ENCODE measurements at places on chromosomes 1 and 21.

DNA sequence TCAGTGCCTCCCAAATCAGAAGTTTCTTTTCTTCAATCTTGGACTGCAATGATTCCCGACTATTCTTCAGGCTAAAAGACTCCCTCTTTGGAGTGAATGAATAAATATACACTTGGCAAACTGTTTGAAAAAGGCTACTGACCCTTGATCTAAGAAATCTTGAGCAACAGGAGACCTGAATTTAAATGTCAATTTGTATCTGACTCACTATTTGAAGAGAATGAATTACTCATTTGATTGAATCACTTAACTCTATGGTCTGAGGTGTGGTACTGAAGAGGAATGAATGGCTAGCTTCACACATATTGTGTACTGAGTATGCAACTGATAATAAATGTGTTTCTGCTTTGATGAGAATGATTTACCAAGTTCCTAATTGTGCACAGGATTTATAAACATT lies 4.6 kb upstream of the SMG7 start:
- DNase-seq, result no peak

- DNase-seq, result no peak
These were observed 218.5 kb downstream of the PBX1 start for GRCh38 chr1:164777518-164777917.

- DNase-seq, result no peak
These were observed 21.7 kb upstream of the ZNF362 start for GRCh38 chr1:33234588-33234990.

DNA sequence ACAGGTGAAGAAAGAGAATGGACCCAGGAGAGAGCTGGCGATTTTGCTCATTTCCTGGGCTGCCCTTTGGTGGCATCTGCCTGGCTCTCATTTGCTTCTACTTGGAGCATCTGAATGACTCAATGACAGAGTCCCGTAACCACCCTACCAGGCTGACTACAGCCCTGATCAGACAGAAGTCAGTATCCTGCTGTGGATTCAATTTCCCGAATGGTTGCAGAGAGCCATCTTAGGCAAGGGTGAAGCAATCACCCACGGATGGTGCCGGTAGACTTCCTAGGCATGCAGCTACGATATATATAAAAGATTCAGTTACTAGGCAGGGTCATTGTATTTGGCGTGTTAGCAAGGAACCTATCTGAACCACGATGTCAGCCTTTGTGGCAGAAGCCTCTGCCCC lies 10.2 kb downstream of the AJAP1 start:
- no peak for DNase-seq

DNA sequence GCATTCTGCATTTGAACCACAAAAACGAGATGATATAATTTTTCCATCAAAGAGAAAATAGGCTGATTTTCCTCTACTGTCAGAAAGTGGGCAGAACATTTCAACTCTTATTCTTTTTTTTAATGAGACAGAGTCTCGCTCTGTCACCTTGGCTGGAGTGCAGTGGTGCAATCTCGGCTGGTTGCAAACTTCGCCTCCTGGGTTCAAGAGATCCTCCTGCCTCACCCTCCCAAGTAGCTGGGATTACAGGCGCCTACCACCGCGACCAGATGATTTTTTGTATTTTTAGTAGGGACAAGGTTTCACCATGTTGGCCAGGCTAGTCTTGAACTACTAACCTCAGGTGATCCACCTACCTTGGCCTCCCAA lies 11.6 kb downstream of the DSTYK start:
- no peak for DNase-seq

DNA sequence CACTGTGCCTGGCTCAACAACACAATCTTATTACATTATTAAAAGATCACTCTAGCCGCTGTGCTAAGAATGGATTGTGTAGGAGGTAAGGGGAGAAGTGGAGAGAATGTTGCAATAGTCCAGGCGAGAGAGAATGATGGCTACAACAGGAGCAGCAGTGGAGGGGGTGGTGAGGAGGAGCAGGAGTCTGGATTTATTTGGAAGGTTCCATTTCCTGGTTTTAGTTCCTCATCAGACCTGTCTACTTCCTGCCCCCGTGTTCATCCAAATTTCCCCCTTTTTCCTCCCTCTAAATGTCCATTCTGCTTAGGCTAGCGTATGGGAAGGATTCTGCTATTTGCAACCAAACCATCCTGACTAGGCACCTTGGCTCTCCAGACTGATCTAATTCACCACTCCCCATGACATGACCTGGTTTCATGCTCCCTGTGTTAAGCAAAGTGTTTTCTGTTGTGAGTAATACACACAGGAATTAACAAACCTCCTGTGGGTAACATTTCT lies 35.1 kb upstream of the EYA3 start:
- DNase-seq, result no peak

DNA sequence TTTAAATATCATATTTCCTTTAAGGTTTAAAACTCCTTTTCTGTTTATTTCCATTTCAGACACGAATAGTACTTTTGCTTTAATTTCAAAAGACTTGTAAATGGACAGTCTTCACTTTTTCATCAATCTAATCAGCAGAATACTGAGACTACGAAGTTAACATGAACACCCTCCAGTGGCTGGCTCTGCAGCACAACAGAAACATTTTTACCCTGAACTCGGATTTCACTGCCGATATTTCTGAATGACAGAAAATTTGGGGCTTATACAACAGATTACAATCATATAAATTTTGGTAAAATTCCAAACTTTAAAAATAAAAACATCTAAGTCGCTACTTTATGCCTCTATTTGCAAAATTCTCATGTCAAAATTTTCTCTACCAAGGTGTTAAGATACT lies 86.2 kb downstream of the AKT3 start:
- DNase-seq, result no peak

- no peak for DNase-seq
These were observed 120.6 kb downstream of the MAB21L3 start for GRCh38 chr1:116231752-116232151.

DNA sequence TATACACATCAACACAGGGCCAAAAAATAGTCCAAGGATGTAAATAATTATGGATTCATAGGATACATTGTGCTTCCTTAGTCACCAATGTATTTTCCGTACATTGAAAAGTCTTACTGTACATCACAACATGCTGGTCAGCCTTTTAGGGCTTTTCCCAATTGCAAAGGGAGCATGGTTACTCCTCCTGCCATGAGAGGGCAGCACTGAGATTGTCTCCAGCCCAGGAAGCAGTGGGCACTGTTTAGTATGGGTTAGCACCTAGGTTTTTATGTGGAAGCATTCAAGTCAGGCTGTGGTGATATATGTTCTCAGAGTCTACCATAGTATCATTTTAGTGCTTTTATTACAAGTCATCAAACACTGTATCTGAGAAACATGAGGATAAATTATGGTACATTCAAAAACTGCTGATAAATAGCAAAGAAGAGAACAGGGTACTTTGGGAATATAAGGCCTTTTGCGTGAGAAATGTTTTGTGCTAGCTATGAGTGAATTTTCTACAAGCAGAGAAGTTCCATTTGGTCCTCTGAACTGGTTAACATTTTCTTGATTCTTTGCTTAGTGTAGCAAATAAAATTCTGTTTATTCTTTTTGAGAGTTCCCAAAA lies 34.0 kb downstream of the ST6GALNAC5 start:
- DNase-seq, result no peak

All from stimulated activated CD4-positive, alpha-beta T cell treated with anti-CD3 and anti-CD28 coated beads, Interleukin-1b, Interleukin-23, amount 100 ng/mL, for 1 hour (primary cell).